ENCODE measurements at places on chromosomes 7 and 10.

- peak; percentile 48 for DNase-seq
Observed at GRCh38 chr7:26153823-26154783, 2.1 kb downstream of the NFE2L3 start.

DNA sequence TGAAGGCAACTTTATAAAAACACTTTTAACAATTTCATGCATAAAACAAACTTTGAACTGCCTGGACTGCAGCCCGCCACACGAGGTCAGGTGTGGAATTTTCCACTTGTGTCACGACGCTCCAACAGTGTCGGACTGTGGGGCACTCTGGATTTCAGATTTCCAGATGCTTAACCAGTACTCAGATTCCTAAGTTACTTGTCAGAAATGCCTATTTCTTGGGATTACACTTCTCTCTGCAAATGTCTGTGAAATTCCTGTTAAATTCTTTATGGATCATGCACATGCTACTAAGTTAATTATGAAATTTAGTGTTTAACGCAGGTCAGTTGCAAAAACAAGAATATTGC, 473 bp upstream of the GPER1 start:
- no peak for DNase-seq

DNA sequence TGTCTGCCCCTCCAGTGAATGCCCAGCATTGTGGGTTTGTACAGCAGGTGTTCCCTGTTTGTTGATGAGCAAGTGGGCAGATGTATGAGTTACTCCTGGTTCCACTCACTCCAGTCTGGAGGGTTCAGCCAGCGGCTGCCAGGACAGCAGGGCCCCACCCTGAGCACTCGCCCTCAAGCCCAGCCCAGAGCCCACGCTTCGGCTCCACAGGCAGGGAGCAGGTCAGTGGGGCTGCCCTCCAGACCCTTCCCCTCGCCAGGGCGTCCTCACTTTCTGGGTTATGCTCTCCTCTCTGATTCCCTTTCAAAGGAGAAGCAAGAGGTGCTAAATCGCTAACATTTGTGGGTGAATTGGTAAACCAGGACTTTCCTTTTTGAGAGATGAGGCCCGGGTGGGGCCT, 4.8 kb upstream of the VIPR2 start:
- DNase-seq: no peak

GRCh38 chr10:94178475-94179253, 184.1 kb downstream of the NOC3L start:
- no peak for DNase-seq

DNA sequence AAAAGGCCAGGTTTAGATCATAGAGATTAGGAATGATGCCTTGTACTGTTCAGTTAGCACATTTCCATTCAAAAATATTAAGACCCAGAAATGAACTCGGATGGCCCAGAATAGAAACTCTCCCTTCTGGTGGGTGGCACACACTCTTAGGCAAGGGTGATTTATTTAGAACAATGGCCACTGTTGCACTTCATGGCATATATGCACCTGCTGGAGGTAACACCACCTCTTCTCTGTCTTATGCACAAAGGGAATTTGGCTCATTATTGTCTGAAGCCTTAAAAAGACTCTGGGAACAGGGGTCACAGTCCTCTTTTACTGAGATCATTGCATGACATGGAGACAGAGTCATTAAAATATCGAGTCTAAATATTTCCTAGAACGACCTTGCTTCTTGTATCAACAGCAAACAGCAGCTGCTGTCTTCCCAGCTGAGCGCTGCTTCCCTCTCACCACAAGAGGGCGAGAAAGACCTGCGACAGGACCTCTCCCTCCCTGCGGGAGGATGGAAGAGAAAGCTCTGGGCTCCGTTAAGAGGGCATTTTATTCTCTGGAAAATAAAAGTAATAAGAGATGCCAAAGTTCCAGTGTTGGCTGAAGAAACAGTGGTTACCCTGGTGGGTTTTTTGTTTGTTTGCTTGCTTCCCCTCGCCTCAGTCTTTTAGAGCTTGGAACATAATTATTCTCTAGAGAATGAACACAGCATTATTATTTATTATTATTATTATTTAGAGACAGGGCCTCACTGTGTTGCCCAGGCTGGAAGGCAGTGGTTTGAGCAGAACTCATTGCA, 13.5 kb upstream of the BAMBI start:
- peak; percentile 83 for DNase-seq

GRCh38 chr7:85237721-85238120, 50.9 kb upstream of the SEMA3D start:
- DNase-seq: no peak

- DNase-seq: no peak
Observed at GRCh38 chr10:97174941-97175340, 10.8 kb downstream of the SLIT1 start.

Data from pancreas (tissue), 10 donors.